ENCODE measurements at places on chromosomes 6 and 20. TPM values are rescaled to one million over a fixed set of nuclear protein-coding genes. Genes with fewer than 3 reads are reported as not detected.

Gene VGLL2
- total RNA-seq, result not detected

Gene ID4
- total RNA-seq, result 0.71 TPM

Gene MAS1
- not detected for total RNA-seq

Gene LY86
- total RNA-seq, result not detected

Gene DDRGK1
- 73.3 TPM for total RNA-seq

Gene TENT5A
- total RNA-seq, result 0.68 TPM

Gene LTB
- total RNA-seq, result 0.53 TPM

Gene METTL24
- not detected for total RNA-seq

Gene ZFP57
- not detected for total RNA-seq

Gene IPCEF1
- total RNA-seq, result 0.02 TPM

Gene RNGTT
- total RNA-seq, result 8.1 TPM

Gene GABRR1
- total RNA-seq, result not detected

Gene PRDM13
- total RNA-seq, result 0.88 TPM
